ENCODE measurements at places on chromosomes 3 and 15.

- DNase-seq, result no peak
Observed at GRCh38 chr3:120506076-120506827, 55.5 kb upstream of the FSTL1 start.

DNA sequence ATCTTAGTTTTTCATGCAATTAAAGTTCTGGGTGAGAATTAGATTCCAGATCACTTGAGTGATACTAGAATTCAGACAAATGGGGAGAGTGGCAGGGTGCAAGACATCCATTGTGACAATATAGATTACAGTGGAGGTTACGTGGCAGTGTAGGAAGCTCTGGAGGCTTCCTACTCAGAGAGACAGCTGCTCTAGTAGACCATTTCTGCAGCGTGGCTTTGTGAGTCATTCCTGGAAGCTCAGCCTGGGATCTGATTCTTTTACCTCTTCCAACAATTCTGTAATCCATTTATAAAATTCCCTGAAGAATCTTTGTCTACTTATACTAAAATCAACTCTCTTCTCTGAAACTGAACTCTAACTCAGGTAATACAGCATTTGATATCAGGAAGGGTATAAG, 90.4 kb upstream of the ASB14 start:
- DNase-seq, result no peak

DNA sequence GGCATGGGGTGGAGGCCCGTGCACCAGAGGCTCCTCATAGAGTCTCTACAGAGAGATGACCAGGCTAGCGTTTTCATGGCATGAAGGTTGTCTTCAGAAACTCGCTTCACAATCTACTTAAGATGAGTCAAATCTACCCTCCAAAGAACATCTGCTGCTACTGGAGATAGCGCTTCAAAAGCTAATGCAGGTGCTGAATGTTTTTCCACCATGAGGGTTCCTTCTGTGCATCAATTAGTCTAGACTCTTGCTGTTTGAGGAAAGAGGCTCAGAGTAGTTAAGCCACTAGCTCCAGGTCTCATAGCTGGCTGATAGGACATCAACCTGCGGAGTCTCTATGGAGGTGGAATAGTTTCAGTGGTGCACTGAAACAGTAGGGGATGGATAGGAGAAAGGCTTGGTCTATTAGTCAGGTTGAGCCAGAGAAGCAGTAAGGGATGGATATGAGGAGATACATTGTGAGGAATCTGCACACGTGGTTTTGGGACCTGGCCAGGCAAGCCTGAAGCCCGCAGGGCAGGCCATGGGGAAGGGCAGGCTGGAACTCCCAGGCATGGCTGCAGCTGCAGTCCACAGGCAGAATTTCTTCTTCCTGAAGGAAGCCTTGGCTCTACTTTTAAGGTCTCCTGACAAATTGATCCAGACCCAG, 117.5 kb downstream of the APBA2 start:
- DNase-seq, result no peak

DNA sequence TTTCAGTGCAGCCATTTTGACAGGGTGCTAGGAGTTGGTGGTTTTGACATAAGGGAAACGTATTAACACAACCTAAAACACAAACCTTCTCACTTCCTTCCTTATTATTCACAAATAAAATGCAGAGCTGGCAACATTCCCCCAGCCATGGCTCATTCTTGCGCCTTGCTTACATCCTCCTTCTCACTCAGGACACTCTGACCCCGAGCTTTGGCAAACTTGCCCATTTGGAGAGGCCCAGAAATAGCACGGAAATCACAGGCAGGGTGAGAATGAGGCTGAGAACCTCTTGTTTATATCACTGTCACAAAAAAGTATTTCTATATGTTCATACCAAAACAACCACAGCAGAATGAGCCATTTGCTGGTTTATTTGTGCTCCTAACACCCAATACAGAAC, 244.3 kb downstream of the NTRK3 start:
- no peak for DNase-seq

- no peak for DNase-seq
Observed at GRCh38 chr3:105656651-105657504, 211.9 kb downstream of the CBLB start.

DNA sequence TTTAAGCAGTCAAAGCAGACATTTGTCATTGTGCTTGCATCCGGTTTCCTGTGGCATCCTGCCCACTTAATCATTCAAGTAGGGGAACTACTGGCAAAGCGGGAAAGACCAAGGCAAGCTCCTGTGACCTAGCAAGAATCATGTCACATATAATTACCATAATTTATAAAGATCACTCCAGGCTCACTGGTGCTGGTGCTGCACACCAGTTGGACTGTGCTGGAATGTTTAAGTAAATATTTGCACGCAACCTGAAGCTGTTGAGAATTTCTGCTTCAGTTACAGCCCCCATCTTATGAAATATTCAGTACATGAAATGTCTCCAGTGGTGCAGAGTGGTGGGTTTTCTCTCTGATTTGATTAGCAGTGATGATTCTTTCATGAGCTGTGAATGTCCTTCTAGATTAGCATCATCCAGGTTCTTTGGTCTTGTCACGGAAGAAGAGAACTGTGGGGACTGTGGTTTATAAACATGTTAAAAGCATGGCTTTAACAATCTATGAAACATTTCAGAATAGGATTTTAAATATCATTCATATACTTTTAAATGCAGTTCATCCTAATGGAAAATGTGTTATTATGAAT, 621.3 kb upstream of the EPHA6 start:
- no peak for DNase-seq

- DNase-seq, result no peak
Observed at GRCh38 chr15:78695046-78695671, 54.1 kb upstream of the CHRNB4 start.

DNA sequence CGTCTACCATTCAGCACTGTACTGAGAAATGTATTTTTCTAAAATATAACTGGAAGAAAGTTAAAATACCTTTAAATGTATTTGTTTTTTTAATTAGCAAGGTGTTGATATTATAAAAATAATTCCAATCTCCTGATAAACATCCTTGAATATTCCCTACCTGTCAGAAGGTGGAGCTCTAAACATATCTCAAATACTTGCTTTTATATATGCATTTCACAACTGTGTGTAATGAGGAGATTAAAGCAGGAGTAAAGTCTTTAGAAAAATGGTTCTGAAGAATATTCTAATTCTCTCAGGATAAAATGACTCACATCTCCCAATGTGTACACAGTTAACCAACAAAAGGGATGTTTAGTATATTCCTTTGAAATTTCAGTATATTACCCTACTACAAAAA, 422.7 kb downstream of the PLCL2 start:
- no peak for DNase-seq

DNA sequence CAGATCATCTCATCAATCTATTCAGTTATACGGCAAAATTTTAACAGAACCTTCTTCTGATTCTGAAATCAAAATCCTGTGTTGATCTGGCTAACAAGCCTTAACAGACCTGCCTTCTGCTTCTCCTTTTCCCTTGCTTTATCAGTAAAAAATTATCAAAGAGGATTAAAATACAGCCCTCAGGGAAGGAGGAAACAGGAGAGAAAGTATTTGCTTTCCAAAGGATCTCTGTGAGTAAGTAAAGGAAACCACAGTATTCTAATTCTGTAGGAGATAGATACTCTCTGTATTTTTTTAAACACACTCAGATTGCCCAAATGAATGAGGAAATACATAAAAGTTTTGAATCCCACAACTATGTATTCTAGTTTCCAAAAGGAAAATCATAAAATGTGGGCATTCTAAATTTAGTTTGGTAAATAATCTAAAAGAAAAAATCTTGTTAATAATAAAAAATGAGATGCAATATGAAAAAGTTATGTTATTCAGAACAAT, 221.8 kb downstream of the ZIC1 start:
- no peak for DNase-seq

GRCh38 chr3:31166249-31166885, 271.9 kb upstream of the GADL1 start:
- no peak for DNase-seq

DNA sequence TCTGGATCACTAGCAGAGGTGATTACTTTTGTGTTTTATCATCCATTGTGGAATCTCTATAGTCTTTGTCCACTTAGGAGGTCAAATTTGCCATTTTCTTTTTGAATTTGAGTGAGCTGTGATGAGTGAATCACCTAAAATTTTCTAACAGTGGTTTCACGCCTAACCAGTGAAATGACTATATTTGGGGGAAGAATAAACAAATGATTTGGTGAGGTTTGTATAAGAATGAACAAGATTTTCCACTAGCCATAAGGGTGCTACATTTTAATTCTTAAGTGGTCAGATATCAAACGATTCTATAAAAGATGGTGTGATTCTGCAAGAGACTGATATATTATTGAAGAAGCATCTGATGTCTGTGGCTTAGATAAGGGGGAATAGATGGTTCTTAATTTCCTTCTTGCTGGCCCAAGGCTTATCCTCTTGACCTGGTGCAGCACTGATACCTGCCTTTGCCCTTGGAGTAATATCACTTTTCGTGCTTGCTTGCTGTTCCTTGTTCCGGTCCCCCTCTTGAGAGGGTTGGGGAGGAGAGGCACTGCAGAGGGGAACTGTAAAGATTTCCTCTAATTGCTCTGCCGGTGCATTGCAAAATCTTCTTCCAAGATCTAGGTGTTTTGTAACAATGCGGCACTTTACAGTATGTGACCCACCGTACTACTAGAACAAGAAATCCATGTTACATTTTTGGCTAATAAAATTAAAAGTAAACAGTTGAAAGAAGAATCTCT, 14.5 kb downstream of the C3orf20 start:
- DNase-seq, result no peak
